ENCODE measurements at places on chromosomes 6 and 20. TPM values are rescaled to one million over a fixed set of nuclear protein-coding genes. Genes with fewer than 3 reads are reported as not detected.

GRCh38 chr6:119226089-119226488 is 123.5 kb downstream of the MAN1A1 start:
- peak; percentile 2 for DNase-seq

DNA sequence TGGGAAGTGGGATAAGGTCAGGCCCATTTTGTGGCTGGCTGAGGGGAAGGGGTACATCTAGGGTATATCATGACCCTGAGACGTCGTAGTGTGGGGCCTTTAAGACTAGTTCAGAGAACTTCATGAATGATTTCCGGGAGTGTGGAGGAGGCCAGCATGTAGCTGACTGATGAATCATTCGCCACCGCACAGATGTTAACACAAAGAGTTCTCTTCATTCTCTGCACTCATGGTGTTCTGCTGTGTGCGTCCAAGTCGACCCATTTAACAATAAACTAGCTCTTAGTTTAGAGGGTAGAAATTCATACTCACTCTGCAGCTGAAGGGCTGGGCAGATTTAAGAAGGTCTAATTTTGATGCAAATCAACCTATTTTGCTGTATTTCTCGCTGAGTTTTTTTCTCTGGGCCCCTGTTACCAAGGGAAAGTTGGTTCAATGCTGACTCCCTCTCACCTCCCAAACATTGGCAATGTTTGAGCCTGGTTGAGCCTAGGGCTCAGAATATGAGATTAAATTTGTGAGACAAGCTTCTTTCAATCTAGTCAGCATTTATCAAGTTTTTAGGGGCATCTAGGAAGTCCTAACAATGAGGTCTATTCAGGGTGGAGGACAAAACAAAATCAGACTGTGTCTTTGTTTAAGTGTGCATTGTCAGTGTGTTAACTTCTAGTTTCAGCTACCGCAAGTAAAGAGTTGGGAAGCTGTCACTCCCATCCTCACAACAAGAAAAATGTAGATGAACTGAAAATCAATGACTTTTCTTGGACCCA is 106.8 kb upstream of the CBLN4 start:
- no peak for DNase-seq

DNA sequence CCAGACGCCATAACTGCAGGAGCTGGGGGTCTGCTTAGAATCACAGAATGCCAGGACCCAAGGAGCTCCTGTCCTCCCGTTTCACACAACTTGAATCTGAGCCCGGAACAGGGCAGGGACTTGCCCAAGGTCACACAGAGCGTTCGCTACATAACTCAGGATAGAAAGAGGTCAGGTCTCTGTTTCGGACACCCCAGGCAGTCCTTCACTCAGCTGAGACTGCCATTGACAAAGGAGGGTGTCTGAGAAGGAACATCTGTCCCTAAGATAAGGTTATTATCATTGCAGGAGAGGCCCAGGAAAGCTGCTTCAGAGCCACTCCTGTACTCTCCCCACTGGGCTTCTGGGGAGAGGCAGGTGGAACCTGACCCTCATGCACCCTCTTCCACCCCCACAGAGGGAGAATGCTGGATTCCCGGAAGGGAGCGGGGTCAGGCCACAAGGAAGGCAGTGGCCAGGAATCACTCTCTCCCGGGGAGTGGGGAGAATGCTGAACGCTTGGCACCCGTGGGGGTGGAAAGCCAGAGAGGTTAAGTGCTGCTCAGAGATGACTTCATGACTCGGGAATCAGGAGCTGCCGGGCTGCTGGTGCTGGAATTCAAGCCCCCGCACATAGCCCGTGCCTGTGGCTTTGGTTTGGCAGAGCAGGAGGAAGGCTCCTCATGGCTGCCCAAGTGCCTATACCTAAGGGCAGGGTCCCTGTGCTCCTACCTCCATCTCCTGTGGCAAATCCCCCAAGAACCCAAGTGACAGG is 10.7 kb downstream of the SDC4 start:
- DNase-seq, result peak; percentile 78

- peak; percentile 15 for DNase-seq
Measured at GRCh38 chr6:83417880-83418663, 12.8 kb downstream of the ME1 start.

DNA sequence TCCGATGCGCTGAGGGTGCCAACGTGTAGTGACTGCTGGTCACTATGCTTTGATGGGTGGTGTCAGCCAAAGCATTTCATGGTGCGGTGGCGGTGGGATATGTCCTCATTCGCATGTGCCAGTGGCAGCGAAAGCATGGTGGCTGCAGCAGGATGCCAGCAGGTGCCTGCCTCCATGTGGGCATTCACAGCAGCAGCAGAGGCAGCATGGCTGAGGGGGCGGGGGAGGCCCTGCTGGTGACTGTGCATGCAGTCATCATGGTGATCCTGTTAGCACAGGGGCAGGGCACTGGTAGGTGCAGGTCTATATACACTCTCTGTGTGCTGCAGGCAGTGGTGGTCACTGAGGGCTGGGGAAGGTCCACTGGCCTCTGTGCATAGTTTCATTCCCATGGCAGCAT is 22.0 kb downstream of the FIG4 start:
- DNase-seq, result no peak

GRCh38 chr6:151209071-151209831 is 30.5 kb upstream of the AKAP12 start:
- no peak for DNase-seq

DNA sequence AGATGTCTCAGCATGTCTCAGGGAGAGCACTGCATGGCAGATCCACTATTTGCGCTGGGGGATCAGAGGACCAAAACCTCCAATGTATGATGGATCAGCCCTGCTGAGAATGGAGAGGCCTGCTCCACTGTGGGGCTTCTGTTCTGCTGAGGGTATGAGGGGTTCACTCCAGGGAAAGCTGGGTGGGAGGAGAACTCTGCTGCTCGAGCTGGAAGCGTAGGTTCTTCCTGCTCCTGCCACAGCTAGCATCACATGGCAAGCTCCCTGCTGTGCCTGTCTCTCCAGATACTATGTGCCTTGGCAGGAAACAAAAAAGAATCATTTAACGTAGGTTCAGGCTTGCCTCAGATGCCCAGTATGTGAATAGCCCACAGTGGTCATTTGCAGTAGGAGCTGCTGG is 105.8 kb downstream of the EPM2A start:
- DNase-seq, result no peak

DNA sequence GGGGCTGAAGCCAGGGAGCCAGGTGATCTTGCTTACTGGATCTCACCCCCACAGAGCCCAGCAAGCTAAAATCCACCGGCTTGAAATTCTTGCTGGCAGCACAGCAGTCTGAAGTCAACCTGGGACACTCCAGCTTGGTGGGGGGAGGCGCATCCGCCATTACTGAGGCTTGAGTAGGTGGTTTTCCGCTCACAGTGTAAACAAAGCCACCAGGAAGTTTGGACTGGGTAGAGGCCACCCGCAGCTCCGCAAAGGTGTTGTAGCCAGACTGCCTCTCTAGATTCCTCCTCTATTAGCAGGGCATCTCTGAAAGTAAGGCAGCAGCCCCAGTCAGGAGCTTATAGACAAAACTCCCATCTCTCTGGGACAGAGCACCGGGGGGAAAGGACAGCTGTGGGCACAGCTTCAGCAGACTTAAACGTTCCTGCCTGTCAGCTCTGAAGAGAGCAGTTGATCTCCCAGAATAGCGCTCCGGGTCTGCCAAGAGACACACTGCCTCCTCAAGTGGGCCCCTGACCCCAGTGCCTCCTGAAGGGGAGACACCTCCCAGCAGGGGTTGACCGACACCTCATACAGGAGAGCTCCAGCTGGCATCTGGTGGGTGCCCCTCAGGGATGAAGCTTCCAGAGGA is 206.3 kb upstream of the KHDRBS2 start:
- DNase-seq, result no peak

DNA sequence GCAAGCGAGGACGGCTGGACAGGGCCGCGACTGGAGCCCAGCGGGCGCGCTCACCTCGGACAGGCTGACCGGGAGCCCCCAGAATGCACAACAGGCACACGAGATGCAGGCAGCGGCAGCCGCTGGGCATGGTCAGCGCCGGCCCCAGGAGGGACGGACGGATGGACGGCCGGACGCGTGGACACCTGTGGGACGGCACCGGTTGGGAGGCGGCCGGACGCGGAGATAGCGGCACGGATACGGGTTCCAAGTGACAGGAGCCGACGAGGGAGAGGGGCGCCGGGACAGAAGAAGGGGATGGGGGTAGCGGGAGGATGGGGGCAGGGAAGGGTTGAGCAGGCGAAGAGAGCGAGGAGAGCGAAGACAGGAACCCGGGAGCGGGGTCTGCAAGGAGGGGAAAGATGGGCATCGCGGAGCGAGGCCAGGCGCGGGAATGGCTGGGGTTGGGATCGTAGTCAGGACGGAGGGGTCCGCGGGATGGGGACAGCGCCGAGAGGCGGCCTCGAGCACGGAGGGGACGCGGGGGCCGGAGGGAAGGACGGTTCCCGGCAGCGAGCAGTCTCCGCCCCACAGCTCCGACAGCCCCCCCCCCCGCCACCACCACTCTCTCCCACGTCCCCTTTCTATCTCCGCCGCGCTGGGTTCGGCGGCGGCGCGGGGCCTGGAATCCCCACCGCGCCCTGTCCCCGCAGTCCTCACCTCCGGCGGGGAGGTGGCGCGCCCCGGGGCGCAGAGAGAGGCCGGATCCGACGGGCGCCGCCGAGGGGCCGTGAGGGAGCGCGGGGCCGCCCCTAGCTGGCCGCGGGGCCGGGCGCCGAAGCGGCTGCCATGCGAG is 435 bp downstream of the DLK2 start:
- peak; percentile 77 for DNase-seq

- DNase-seq, result no peak
Measured at GRCh38 chr6:46816626-46817025, 23.4 kb downstream of the MEP1A start.

- no peak for DNase-seq
Measured at GRCh38 chr6:148177589-148178233, 164.9 kb upstream of the SASH1 start.

Gene POLR3F
- 4.2 TPM for total RNA-seq

Gene SYNE1
- total RNA-seq, result 23.5 TPM

- no peak for DNase-seq
Measured at GRCh38 chr20:54320148-54320607, 112.3 kb downstream of the PFDN4 start.

- no peak for DNase-seq
Measured at GRCh38 chr20:30892541-30893345, 364.7 kb upstream of the DEFB115 start.

Gene FAXC
- total RNA-seq, result 8.5 TPM

Gene GPLD1
- total RNA-seq, result 1.3 TPM

Gene NNAT
- total RNA-seq, result not detected

DNA sequence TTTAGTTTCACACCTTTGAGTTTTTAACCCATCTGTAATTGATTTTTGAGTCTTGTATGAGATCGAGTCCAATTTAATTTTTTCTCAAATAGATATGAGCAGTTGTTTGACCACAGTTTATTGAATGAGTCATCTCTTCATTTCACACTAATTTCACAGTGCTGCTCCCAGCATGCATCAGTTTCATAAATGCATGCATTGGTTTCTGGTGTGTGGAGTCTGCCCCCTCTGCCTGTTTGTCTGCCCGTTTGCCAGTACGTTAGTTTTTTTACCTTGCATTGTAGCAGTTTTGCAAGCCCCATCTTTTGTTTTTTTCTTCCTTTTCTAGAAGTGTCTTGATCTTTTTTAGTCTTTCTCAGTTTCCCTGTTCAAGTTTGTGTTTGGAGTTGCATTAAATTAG is 11.9 kb downstream of the SLX4IP start:
- DNase-seq, result peak; percentile 47

DNA sequence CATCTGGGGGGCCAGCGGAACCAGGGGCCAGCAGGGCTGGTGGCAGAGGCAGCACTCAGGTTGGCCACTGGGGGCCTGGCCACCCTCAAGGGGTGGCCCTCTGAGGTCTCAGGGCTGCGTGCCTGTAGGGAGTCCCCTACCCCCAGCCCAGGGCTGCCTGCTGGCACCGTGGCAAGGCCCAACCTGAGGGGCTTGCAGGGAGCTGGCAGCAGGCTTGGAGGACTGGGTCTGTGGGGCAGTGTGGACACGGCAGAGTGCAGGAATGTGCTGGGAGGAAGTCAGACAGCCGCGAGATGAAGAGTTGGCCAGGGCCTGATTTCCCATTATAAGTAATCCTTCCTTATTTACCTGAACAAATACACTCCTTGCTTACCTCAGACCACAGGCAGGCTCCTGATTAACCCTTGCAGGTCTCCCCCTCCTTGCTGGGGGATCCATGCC is at the start of gene SPDEF:
Gene SPDEF (minus strand): TSS at position 299 of the 441 bp plus-strand sequence. CDS start 11,874 bp downstream, outside the sequence.
- no peak for DNase-seq

Gene MCHR2
- not detected for total RNA-seq

Gene NT5E
- 46.2 TPM for total RNA-seq
